ENCODE measurements at places on chromosomes 5 and 9.

- DNase-seq = no peak
These were observed 150.4 kb upstream of the POU5F2 start for GRCh38 chr5:93891491-93892480.

DNA sequence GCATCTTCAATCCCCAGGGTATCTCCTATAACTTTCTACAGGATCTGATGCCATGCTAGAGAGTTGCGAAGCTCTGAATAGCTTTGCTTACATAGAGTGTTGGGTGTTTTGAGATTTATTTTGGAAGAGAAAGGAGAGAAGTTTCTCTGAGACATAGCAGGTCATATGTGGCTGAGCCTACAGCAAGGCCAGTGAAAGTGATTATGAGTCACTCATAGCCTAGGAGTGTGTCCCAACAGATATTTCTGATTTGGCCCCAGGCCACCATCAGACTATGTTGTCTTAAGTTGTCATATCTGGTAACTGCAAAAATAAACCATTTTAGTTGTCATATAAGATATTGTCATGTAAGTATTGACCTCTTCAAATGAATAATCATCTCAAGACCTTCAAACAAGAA lies 132.0 kb upstream of the RAI14 start:
- DNase-seq = no peak

DNA sequence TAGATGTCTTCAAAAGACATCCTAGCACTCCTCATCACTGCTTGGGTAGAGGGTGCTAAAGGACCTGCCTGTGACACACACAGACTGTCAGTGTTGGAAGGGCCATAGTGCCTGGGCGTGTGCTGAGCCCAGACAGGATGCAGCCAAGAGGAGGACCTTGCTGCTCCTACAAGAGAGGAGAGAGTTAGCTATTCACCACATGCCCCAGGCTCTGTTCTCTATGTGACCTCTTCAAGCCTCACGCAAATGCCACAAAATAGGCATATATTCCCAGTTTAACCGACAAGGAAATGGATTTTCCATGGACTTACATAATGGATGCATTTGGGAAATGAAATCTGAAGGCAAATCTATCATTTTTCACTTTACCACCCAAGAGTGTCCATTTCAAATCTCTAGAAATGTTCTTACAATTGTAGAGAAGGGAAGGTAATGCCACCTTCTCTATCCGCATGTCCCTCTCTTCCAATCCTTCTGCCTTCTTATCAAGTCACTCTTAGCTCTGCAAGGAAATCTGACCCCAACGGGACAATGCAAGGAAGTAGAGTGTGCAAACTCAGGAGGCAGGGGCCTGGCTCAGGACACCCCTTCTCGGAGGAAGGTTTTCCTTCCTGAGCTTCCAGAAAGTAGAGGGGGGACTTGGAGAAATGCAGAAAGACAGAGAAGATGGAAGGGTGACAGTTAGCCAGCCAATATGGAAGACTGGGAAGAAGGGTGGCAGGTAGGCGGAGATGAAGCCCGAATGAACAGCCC lies 49.5 kb downstream of the TRIM32 start:
- no peak for DNase-seq

DNA sequence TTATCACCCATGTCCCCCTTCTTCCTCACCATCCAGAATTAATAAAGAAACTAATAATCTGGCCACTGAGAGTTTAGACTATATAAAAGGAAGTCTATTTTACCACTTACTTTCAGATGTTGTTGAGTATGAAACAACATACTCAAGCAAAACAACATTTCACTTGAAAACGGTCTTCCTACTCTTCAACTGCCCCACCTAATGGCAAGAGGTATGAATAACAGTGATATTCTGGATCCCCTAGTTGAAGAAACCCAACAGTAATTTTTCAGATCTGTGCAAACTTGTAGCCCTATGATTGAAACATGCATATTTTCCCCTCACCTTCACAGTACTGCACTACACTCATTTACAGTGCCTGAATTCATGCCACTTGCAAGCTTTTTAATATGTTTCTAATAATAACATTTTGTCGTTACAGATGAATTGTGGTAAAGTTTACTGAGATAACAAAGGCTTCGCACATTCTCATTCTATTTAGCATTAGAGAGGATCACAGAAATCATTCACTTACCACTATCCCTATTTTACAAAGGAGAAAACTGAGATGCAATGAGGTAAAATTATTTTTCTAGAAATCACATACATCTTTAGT lies 267.9 kb upstream of the PDE4D start:
- DNase-seq = no peak

DNA sequence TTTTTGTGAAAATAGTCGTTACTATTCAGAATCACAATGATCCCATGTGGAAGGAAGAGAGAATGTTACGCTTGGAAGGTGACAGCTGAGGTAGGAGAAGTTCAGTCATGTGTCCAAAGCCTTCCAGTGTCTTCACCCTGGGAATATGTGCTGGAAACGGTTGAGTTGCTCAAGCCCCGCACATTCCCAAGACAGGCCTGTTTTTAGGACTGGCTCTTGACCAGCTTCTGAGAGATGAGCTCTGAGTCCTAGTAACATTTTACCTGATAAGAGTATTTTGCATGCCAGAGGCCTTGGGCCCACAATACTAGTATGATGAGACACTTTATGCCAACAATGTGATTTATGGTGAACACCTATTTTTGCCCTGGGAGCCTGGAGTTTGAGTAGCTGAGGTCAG lies 101.7 kb downstream of the LMNB1 start:
- no peak for DNase-seq

DNA sequence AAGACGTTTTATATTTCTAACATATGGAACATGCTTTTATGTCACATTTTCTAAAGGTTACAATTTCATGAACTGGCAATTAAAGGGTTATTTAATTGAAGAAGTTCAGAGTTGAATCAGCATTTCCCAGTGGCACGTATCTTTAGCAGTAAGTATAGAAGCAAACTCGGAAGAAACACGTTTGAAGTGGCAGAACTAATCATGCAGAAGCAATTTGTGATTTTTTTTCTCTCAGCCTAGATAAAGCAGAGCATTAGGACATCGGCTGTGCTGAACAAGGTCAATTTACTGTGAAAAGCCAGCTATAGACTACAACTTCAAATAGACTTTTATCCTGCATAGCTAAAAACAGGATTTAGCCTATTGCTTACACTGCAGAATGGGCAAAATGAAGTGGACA lies 104.7 kb downstream of the ISL1 start:
- no peak for DNase-seq

GRCh38 chr5:90644132-90644531 lies 85.5 kb downstream of the ADGRV1 start:
- DNase-seq = no peak

DNA sequence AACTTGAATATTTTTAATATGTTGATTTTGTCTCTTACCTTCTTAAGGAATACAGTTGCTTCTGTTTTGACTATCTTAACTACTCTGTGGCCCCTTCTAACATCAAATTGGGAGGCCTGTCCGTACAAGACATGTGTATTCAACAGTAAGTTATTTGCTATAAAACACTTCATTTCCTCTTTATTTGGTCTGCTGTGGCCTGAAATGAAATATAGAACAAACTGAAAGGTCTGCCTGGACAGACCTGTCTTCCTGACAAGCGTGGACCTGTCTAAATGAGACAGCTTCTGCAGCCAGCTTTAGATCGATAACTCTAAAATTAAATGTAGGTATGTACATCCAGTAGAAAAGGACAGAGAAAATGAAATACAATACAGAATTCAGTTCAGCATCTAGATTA lies 2.2 kb upstream of the LPAR1 start:
- DNase-seq = no peak

DNA sequence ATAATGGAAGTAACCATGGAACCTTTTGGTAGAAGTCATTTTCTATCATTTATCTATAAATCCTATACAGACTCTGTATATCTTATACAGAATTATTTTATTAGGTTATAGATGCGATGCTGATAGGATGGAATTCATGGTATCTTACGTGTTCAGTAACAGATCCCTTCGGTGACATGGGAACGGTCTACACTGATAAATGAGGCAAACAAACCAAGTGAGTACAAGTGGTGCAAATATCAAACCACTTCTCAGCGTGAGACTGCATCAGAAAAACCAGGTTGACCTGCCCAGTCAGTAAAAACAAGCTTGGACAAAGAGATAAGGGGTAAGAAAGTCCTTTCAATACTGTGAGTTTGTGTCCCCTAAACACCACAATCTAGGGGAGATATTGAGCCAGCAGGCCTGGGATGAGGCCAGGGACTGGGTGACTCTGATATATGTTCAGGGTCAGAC lies 215.5 kb downstream of the GAPVD1 start:
- no peak for DNase-seq

DNA sequence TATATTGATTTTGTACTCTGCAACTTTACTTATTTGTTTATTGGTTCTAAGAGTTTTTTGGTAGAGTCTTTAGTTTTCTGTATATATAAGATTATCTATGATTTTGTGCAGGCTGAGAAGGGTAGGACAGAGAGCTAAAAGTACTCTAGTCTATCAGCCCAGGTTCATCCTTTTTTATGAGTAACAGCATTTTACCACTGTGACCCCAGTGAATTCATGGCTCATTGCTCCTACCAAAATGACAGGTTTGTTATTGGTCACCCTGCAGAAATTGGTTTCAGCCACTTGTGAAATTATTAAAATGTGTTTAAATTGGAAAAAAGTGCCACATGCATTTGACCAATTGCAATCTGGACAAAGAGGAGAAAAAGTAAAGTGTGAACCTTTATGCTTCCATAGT lies 421.4 kb upstream of the DAB2 start:
- DNase-seq = no peak

GRCh38 chr5:178993955-178994579 lies 1.1 kb downstream of the GRM6 start:
- no peak for DNase-seq

- no peak for DNase-seq
These were observed 2.1 kb upstream of the CAMLG start for GRCh38 chr5:134736173-134736812.

DNA sequence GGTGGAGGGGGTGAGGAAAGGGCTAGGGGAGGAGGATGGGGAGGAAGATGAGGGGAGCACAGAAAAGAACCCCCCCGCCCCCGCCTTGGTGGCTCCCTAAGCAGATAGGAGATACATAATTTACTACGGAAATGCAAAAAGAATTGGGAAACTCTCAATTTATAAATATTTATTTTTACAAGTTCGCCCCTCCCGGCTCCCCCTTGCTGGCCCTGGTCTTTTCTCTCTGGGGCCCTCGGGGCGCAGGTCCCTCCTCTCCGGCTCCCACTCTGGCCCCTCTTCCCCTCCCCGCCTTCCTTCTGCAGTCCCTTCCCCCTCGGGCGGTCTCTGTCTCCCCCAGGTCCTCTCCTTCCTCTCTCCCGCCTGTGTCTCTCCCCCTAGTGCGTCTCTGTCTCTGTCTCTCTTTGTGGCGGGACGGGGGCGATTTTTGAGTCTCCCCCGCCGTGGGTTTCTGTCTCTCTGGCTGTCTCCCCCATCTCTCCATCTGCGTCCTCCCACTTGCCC lies 173.6 kb upstream of the IER5L start:
- no peak for DNase-seq

- DNase-seq = no peak
These were observed 119.8 kb downstream of the ARHGEF28 start for GRCh38 chr5:73745836-73746235.

DNA sequence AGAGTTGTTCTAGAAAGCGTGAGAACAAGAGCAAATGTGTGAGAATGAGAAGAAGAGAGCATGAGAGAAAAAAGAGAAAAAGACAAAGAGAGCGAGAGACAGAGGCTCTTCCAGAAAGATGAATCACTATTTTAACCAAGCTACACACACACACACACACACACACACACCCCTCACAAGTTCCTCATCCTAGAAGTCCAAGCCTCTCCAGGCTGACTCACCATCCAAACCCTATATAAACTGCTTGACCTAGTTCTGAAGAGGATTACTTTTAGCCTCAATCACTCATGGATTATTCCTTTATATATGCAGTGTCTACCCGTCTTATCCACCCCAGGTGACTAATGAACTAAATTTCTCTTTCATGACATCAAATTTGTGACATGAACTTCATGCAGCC lies 37.6 kb downstream of the C9orf57 start:
- DNase-seq = no peak

GRCh38 chr5:71483355-71483754 lies 27.9 kb downstream of the BDP1 start:
- no peak for DNase-seq

- no peak for DNase-seq
These were observed 200.1 kb upstream of the TBC1D2 start for GRCh38 chr9:98455256-98456155.

DNA sequence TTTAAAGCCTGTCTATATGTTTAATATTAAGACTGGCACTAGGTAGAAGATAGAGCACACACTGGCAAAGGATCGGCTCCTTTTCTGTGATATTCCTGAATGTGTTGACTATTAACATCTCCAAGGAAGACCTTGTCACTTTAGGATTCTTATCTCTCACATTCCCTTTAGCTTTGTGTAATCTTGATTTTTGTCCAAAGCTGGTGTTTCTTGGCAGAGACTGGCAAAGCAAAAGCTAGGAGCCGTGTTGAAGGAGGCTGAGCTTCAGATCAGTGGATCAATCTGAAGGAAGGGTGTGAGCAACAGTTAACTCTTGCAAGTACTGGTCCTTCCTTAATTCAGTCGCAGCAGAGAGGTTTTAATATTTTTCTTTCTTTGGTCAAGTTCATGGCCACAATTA lies 830.4 kb upstream of the ZNF608 start:
- no peak for DNase-seq

DNA sequence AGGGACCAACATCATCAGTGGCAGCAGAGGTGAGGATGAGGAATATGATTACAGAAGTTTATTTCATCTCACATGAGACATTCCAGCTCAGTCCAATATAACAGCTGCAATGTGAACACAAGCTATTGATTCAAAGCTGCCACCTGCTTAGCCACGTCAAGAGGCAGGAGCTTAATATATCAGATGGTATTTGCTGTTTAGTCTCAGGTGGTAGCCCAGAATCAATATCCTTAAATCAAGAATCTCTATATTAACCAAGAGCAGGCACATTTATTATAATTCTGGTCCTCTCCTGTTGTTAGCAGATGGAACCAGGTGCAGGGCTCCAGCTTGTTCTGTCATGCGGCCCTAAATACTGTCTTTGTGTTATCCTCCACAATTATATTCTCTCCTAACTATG lies 431.6 kb downstream of the ICE1 start:
- no peak for DNase-seq

DNA sequence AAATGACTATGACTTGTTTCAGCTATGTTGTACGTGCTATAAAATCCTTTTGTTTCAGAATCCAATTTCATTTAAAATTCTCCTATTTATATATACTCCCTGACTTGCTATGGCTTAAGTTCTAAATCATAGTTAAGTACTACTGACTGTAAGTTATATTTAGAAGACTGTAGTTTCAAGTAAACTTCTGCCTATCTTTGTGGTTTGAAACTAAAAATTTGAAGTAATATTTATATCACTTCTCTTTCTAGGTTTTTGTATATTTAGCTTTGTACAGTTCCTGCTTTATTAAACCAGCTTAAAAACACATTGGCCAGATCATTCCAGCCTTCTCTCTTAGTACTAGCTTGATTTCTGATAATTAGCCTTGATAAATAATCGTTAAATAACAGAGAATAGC lies 196.3 kb downstream of the MLLT3 start:
- no peak for DNase-seq

- DNase-seq = no peak
These were observed 138.9 kb upstream of the SGCD start for GRCh38 chr5:156188016-156188415.

- DNase-seq = no peak
These were observed 63.7 kb upstream of the SPINK5 start for GRCh38 chr5:148000036-148000435.
